ENCODE measurements at places on chromosomes 5 and 9.
A peak's percentile ranks its signal among the peaks of the same experiment; 100 is the strongest.

- DNase-seq, result no peak
These were observed 30.0 kb downstream of the GOLM1 start for GRCh38 chr9:86069206-86069869.

DNA sequence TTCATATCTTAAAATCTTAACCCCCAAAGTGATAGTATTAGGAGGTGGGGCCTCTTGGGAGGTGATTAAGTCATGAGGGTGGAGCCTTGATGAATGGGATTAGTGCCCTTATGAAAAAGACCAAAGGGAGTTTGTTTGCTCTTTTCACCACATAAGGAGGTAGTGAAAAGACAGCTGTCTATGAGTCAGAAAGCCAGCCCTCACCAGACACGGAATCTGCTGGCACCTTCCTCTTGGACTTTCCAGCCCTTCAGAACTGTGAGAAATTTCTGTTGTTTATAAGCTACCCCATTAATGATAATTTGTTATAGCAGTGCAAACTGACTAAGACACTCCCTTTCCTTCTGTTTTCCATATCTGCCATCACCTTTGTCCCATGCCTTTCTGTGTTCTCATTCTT, 20.8 kb downstream of the IFNB1 start:
- no peak for DNase-seq

- DNase-seq, result no peak
These were observed 141.1 kb upstream of the DAP start for GRCh38 chr5:10902145-10902544.

DNA sequence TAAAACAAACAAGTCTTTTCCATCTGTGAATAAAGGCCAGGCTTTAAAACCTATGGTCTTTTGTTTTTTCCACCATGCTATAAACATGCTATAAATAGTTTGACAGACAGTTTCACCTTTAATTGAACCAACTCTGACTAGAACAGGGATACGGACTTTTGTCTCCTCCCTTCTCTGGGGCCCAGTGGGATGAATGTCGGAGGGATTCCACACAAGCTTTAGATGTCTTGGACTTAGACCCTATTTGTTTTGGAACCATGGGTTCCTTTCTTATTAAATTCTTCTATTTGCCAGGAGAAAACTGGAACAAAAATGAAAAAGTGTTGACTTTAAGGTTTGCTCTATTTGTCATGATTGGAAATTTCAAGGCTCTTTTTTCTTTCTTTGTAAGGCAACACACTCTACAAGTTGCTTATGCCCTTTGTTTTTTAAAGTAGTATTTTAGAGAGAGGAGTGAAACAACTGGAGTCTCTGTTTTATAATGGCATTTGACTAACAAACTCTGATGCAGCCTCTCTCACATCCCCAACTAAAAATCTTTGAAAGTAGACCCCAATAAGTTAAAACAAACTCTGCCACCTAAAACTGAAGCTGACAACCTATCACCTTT, 145.3 kb downstream of the MLLT3 start:
- no peak for DNase-seq

- DNase-seq, result no peak
These were observed 9.6 kb upstream of the FSD1L start for GRCh38 chr9:105438141-105438806.

DNA sequence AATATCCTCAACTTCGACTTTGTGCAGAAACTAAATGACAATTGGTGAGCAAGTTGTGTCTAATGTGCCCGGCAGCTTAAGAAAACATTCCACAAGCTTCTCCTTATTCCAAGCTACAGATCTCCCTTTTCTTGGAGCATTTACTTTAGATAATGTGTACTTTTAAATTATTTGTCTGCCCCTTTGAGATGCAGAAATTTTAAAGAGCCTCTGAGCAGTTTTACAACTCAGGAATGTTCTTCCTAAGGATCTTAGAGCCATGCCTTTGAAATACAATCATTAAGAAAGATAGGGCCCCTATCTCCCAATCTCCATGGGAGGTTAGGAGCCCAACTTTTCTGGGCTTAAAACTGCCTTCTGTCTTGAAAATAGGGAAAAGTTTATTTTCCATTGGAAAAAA, 723.7 kb upstream of the COX7C start:
- no peak for DNase-seq

DNA sequence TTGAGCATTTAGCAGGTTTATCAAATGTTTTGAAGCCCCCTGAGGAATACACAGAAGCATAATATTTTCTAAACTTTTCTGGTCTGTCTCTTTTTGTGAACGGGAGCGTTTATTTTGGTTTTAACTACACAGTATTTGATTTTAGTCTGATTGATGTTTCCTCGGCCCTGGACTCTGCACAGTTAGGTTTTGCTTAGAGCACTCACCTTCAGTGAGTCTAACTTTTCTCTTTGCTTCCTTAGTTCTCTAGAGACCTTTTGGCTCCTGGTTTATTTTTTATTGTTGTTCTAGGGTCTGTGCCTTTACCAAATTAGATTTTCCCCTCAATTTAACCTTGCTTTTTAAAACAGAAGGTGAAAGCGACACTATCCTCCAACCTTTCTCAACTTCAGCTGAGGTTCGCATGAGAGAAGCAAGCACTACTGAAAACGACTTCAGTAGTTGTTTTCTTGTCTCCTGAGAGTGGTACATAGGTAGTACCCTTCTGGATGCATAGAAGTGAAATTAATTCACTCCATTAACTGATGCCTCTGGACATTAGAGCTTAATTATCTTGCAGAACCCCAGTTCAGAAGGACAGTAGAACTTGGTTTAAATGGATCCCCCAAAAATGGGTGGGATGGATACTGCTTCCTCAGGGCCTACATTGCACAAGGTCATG, 166.7 kb upstream of the ELL2 start:
- no peak for DNase-seq

- no peak for DNase-seq
These were observed 272.8 kb downstream of the TAF11L14 start for GRCh38 chr5:17907094-17907493.

DNA sequence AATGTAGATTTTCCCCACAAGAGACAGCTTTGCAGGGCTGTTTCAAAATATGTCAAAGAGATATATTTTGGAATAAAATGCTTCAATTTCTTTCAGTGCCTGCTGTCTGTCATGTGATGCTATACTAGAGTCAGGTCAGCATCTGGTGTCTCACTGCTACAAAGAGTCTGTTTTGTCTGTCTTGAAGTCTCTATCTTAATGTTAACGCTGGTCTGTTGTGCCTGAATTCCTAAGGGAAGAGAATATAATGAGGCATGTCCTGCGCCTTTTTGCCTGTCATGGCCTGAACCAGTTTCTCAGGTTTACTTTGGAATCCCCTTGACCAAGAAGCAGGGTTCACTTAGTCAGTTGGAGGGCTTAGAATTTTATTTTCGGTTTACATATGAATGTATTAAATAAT, 176.4 kb downstream of the PDZD2 start:
- DNase-seq, result no peak

GRCh38 chr5:78373231-78373630, 12.8 kb downstream of the SCAMP1 start:
- DNase-seq, result no peak

- no peak for DNase-seq
These were observed 84.3 kb downstream of the NNT start for GRCh38 chr5:43687275-43687674.

GRCh38 chr5:144170276-144171024, at the start of the genes KCTD16 and YIPF5:
TSS of gene KCTD16 (plus strand) at chr5:144170873.
TSS of gene YIPF5 (minus strand) at chr5:144170659. CDS start at chr5:144169955, 704 bp downstream.
- peak; percentile 71 for DNase-seq

DNA sequence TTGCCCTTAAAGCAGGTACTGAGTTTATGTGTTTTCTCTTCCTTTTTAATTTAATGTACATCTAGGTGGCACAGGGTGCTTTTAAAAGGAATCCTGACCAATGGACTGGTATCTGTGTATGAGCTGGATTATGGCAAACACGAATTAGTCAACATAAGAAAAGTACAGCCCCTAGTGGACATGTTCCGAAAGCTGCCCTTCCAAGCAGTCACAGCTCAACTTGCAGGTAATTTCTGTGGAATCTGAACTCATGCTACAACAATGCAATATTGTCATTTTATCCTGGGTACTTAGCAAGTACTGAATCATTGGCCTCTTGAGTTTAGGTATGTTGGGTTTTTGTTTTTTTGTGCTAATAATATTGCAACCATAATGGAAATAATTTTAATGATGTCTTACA, 14.4 kb upstream of the TMOD1 start:
- no peak for DNase-seq

GRCh38 chr5:154505567-154505966, 27.5 kb upstream of the HAND1 start:
- no peak for DNase-seq

DNA sequence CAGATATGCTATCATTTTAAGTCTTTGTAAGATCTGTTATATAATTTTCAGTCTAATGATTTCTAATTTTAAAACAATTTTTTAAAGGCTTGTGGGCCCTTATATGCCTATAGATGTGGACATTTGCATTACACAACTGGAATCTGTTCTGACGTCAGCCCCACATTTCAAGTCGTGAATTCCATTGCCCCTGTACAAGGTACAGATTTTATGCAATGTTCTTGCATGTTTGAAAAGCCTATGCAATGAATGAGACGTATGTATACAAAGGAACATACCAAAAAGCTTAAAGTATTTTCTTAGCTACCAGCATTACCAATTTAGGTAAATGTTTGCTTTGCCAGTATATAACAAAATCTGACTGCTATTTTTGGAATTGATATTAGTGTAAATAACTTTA, 77.2 kb downstream of the ITGA1 start:
- no peak for DNase-seq

DNA sequence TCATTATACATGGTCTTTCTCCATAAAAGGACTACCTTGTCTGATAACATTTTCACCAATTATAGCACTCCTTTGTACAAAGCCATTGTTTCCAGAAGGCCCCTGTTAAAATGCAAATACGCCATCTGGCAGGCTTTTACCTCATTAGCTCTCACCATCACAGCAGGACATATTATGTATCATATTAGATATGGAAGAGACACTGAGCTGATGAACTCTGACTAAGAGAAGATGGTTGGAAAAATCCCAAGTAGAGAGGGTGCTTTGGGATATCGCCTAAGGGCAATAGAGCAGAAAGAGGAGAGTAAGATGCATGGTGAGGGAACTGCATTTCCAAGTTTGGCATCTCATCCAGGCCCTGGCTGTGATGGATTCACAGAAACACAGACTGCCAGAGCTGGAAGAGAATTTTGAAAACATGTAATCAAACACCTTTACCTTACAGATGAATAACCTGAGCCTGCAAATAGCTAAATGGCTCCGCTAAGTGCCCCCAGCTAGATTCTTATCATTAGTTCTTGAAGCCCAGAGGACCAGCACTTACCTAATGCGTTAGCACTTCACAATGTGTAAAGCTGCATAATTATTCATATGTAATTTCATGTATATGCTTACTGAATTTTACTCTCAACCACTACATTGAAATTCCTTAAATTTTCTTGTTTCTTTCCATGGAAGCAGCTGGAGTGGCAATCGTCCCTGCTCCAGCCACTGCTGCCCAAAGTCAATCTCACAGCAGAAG, 393.6 kb upstream of the IZUMO3 start:
- DNase-seq, result no peak

DNA sequence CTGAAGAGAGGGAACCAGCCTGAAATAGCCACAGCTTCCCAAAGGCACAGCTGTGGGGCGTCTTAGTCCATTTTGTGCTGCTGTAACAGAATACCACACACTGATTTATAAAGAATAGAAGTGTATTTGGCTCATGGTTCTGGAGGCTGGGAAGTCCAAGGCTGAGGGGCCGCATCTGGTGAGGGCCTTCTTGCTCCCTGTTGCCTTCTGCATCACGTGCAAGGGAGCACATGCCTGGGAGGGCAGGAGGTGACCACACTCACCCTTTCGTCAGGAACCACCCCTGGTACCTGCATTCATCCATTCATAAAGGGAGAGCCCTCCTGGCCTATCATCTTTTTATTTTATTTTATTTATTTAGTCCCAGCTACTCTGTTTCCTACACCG, 10.4 kb downstream of the PLPP7 start:
- DNase-seq, result no peak

- no peak for DNase-seq
These were observed 595.4 kb upstream of the RIOK2 start for GRCh38 chr5:97778451-97778850.

GRCh38 chr9:134066913-134067851, 644 bp downstream of the BRD3 start:
- DNase-seq, result peak; percentile 38

GRCh38 chr9:7861086-7861485, 61.5 kb upstream of the DMAC1 start:
- DNase-seq, result no peak

GRCh38 chr5:148633067-148633377, 21.3 kb downstream of the HTR4 start:
- no peak for DNase-seq

- DNase-seq, result no peak
These were observed 1000.2 kb downstream of the NR2F1-AS1 start for GRCh38 chr5:92580814-92581213.

DNA sequence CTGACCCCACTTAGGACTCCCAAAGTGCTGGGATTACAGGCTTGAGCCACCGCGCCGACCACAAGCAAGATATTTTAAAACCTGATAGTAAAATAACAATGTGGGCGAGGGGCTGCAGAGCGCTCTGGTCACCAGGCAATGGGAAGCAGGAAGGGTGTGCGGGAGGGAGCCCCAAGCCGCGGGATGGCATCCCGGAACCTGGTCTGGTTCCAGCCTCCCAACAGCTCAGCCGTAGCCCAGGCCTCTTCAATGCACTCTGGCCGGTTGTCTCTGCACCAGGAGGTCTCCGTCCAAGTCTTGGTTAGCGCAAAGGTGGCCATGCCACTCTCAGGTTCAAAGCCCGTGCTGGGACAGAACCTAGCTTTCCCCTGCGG, 694 bp upstream of the UAP1L1 start:
- no peak for DNase-seq

GRCh38 chr9:87187656-87188055, 240.3 kb upstream of the GAS1 start:
- no peak for DNase-seq

- no peak for DNase-seq
These were observed 441.9 kb downstream of the ARHGEF28 start for GRCh38 chr5:74067748-74068541.

DNA sequence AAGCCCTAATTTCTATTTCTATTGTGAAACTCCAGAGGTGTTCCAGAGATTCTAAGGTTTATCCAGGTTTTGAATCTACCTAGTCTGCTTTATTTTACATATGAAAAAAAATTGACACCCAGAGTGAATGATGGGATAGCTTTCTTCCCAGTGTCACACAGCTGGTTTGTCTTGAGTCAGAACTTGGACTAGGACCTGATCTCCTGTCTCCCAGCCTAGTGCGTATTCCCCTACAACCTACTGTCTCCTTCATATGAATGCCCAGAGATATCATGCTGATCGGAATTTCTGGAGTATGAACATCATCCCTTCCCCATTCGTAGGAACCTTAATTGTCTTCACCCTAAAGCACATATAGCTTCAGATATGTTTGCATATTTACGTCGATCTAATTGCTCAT, 524.2 kb downstream of the SPATA31D1 start:
- DNase-seq, result no peak

- no peak for DNase-seq
These were observed 8.6 kb upstream of the SMIM23 start for GRCh38 chr5:171776770-171777759.

GRCh38 chr5:52822437-52822836, 34.7 kb downstream of the ITGA1 start:
- no peak for DNase-seq

GRCh38 chr5:33557605-33558004, 116.8 kb downstream of the TARS1 start:
- no peak for DNase-seq
